ENCODE measurements at places on chromosomes 1 and 21.
A peak's percentile ranks its signal among the peaks of the same experiment; 100 is the strongest.

DNA sequence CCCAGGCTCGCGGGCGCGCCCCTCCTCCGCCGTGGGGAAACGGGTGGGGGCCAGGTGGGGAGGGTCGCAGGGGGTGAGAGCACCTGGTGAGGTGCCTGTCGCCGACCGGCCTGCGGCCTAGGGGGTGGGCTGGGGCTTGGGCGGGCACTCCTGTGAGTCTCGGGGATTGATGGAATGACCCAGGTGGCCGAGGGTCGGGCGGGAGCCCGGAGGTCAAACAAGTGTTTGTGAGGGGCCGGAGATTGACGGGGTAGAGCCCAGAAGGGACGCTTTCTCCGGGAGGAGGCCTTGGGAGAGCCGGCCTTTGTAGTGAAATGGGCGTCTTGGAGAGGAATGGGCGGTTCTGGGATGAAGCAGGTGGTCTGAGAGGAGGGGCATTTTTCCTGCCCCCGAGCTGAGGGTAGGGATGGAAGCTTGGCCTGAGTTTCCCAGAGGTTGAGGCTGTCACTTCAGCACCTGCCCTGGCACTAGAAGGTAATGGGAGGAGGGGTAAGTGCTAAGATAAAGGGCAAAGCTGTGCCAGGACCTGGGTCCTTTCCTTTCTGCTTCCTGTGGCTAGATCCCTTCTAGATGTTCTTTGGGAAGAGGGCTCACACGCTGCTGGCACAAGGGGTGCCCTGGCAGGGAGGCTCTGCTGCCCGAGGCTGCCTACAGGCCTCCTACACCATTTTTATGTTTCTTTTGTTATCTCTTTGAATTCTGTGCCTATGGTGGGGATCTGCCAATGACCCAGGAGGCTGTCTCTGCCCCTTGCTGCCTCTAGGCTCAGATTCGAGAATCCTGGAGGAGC, 56.1 kb downstream of the NDUFS5 start:
- no peak for DNase-seq

DNA sequence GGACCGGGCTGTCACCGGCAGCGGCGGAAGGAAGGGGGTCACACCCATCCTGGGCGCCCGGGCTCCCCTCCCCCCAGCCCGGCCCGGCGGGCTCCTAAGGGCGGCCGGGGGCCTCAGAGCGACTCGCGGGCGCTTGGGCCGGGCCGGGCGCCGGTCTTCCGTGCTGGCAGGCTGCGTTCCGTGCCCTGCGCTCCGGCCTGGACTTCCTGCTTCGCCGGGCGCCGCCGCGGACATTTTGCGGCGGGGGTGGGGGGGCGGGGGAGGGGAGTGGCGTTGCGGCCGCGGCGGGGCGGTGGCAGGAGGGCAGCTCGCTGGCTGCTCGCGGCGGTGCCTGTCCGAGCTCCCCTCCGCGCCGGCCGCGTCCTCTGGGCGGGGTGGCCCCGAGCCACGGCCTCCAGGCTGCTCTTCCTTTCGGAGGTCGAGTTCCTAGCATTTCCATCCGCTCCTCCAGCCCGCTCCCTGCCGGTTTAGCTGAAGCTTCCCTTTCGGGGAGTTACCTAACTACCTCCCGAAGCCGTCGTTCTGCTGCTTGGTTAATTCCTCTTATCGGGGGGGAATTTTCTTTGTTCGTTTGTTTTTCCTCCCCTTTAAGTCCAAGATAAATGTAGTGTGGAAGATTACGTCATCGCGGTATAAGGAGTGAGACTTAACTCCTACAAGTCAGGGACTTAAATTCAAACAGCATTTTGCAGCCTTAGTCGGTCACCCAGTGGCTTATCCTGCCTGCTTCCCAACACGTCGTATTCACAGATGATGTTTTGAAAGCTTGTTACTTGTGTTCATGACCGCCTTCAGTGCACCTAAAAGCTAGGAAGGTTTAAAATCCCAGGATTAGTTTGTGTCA, 730 bp downstream of the CDC42 start:
- no peak for DNase-seq

GRCh38 chr1:228072658-228073043, 9.9 kb upstream of the ARF1 start:
- no peak for DNase-seq

- DNase-seq: no peak
These were observed 14.1 kb downstream of the INTS3 start for GRCh38 chr1:153741986-153742385.

DNA sequence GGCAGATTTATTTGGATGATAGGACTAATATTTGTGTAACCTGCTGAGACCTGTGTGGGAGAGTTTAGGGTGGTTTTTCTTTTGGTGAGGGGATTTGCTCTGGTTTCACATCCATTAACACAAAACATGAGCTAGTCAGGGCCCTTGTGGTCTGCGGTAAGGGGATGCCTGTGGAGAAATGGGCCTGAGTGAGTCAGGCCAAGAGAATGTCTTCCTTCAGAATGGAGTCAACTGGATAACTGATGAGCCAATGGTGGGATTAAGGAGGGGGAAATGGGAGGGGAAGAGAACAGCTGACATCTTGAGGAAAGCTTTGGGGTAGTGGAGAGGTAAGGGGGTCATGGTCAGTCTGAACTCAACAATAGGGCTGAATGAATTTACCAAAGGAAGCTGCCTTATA, 13.9 kb downstream of the WNT2B start:
- no peak for DNase-seq

DNA sequence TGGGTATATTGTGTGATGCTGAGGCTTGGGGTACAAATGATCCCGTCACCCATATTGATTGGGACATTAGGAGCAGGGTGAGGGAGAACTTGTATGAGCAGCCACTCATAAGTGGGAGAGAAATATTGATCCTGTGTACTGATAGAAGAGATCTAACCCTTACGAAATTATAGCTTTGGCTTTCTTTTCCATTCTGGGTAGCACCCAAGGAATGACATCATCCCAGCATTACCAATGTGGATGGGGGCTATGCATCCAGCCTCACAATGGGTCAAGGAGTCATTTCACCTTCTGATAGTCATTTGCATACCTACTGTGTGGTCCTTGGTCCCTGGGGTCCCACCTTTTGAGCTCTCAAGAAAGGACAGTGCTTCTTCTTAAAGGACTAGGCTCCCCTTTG, 1.9 kb upstream of the NAV1 start:
- DNase-seq: no peak

DNA sequence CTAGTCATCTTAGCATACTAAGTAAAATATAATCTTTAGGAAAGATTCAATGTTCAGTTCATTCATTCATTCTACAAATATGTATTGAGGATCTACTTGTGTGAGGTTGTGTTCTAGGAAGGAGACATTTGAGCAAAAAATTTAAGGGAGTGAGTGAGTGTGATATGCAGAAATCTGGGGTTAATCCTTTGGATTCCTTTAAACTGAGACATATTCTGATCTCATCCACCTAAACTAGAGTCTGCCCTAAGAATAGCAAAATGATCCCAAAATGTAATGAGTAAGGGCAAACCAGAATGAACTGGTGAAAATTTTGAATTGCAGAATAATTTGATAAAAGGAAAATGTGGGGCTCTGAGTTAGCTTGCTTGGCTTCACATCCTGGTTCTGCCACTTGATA, 8.6 kb downstream of the UBE2U start:
- no peak for DNase-seq

- no peak for DNase-seq
These were observed 81.3 kb upstream of the PPIH start for GRCh38 chr1:42576935-42577334.

DNA sequence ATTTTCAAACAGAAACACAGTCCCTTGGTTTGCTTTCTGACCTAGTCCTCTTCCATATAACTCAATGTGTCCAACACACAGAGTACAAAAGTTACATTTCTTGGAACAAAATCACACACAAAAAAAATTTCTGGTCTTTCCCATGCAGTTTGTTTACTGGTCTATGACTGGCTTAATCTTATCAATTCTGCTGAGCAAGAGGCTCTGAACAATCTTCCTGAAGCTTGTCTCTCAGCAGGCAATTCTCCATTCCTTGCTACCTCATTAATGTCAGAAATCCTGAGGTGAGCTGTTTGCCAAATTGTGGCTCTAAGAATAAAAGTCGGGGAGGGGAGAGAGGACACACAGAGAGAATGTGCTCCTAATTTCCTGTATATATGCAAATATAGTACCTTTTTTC, 423.6 kb downstream of the HLX start:
- DNase-seq: no peak

GRCh38 chr1:15017120-15017519, 136.4 kb upstream of the TMEM51 start:
- no peak for DNase-seq

GRCh38 chr1:95033843-95034242, 38.9 kb downstream of the ALG14 start:
- DNase-seq: no peak

DNA sequence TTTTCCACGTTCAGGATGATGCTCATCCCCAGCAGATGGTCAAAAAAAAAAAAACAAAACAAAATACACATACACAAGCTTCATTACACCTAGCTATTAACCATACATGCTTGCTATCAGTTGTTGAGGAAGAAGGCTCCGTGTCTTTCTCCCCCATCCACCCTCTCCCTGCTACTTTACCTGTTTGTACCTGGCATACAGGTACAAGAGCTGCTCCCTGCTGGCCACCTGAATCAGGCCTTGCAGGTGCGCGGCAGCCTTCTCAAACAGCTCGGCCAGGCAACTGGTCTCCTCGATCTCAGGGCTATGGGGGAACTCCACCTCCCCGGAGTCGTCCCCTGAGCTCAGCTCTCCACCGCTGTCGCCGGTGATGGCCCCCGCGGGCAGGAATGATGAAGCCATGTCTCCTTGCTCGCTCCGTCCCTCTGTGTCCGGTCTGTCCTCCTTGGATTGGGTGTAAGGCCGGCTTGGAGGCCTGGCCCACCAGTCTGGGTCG, 464 bp downstream of the ACBD6 start:
- DNase-seq: peak; percentile 72

DNA sequence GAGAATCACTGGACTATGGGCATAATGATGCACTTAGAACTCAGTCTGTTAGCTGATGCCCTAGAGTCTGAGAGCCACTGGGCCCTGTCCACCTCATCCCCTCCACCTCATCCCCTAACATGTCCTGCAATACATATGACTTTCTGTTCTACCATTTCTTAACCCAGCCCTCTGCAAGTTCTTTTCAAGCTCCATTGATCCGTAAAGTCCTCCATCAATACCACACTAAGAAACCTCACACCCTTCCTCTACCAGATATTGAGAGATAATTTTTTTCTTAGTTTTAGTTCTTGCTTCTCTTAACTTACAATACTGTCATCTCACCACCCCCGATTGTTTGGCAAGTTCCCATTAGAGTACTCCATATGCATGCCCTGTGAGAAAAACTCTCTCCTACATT, 22.1 kb downstream of the FCRL4 start:
- no peak for DNase-seq

DNA sequence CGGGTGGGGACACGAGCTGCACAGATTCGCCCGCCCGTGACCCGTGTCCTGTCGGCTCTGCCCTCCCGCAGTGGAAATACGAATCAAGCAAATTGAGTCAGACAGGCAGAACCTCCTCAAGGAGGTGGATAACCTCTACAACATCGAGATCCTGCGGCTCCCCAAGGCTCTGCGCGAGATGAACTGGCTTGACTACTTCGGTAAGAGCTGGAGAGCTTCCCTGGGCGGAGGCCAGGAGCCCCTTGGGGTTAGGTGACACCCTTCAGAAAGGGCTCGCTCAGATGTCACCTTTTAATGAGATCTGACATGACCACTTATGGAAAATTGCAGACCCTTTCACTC, 489 bp downstream of the CDCA8 start:
- peak; percentile 66 for DNase-seq

DNA sequence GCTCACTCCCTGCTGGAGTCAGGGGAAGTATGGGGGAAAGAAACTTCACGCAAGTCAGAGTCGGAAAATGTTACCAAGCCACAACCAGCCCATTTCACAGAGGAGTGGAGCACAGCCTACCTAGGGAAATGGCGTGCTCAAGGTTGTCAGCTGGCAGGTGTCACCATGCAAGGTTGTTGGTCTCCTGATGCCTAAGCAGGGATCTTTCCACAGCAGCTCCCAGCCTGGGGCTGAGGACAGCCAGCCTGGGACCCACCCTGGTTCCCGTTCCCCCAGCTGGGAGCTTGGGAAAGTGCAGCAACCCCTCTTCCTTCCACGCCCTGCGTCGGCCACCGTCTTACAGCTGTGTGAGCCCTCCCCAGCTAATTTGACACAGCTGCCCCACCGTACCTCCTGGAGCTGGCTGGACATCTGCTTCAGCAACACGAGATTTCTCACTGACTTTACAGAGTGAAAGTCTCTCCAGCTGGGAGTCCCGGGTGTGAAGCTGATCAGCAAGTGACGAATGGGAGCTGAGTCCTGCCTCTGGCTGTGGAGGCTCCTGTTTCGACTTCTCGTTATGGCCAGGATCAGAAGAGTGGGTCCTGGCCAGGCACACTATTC, 224.6 kb upstream of the RAB4A start:
- no peak for DNase-seq

- no peak for DNase-seq
These were observed 1637.4 kb upstream of the PRMT6 start for GRCh38 chr1:105419030-105419429.

- DNase-seq: no peak
These were observed 30.5 kb downstream of the TNFSF18 start for GRCh38 chr1:173020138-173020750.

DNA sequence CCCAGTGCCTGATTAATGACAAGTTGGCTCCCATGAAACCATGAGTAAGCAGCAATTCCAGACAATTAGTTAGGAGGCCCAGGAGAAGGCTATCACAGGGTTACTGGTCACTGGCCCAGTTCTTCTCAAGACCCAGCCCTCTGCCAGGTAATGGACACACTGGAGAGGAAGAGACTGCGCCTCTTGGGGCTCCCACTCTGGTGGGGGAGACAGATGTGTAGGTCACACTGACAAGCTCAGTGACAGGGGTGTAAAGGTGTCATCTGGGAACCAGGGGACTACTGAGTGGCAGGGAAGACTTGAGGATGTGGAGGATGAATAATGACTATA, 4.9 kb downstream of the HPCA start:
- DNase-seq: no peak

GRCh38 chr1:15137809-15138208, 15.7 kb upstream of the TMEM51 start:
- no peak for DNase-seq

DNA sequence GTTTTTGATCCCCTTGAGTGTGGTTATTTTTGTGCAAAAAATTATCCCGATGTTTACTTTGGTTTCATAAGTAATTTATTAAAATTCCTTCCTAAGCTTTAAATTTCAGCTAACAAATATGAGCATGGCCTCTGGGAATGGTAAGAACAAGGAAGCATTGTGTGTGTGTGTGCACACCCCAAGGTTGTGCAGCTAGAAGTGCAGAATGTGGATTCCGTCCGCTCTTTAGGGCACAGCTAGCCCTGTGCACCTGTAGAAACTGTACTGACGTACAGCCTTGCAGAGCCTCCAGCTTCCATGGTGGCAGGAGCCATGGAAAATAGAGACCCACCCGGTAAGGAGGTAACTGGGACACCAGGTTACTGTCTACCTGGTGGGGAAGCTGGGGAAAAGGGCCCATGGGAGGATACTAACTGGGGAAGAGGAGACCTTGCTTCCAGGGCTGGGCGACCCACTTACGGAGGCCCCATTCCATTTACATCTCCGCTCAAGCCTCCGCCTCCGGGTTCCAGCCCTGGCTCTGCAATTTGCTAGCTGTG, 54.7 kb downstream of the B3GALT5 start:
- no peak for DNase-seq

Measured in NCI-H2029 (cell line).